ENCODE measurements at places on chromosomes 5 and 9.
A peak's percentile ranks its signal among the peaks of the same experiment; 100 is the strongest.

DNA sequence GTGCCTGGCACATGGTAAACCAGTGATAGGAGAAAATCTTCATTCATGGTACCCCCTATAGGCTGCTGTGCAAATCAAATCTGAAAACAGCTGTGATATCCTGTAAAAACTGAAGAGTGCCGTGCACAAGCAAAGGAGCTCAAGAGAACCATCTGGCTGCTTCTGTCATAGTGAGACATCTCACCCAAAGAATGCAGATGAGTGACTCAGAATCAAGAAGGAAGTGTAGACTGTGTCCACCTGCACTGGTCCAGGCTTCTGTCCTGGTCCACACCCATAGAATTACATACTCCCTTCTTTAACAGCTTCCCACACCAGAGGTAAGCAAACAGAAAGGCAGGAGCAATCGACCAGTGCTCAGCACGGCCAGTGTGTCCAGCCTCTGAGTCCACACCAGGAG is 195.9 kb downstream of the ASTN2 start:
- DNase-seq, result no peak

DNA sequence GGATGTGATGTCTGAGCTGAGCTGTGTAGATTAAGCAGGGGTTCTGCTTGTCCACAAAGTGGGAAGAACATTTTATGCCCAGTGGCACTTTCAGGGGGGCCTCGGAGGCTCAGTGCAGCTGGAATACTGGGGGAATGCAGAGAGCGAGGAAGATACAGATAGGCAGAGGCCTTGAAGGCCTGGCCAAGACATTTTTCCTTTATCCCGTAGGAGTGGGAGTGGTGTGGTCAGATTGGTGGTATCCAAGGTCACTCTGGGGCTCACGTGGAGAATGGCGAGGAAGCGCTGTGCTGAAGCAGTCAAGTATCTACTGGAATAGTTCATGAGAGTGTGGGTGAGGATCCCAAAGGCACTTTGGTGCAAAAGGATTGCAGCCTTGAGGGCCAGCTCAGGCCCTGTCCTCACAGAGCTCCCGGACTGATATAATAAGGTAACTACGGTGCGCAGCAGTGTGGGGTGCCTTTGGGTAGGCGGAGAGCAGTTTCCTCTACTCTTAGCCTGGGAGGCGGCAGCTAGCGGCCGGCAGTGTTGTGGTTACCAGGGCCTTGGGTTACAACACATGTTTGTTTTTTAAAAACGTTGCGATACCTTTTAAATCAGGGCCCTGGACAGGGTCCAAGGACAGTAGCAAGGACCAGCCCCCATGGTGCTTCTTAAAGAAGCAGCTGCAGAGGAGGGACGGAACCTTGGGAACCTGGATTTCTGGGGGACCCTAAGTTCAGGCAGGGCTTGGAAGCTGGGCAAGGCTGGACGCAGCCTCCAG is 10.8 kb upstream of the CCDC69 start:
- peak; percentile 45 for DNase-seq

GRCh38 chr9:4662108-4662988 is at the start of gene PLPP6:
Gene PLPP6 (plus strand): TSS chr9:4662294. CDS start chr9:4662376, 82 bp downstream.
- DNase-seq, result peak; percentile 82

DNA sequence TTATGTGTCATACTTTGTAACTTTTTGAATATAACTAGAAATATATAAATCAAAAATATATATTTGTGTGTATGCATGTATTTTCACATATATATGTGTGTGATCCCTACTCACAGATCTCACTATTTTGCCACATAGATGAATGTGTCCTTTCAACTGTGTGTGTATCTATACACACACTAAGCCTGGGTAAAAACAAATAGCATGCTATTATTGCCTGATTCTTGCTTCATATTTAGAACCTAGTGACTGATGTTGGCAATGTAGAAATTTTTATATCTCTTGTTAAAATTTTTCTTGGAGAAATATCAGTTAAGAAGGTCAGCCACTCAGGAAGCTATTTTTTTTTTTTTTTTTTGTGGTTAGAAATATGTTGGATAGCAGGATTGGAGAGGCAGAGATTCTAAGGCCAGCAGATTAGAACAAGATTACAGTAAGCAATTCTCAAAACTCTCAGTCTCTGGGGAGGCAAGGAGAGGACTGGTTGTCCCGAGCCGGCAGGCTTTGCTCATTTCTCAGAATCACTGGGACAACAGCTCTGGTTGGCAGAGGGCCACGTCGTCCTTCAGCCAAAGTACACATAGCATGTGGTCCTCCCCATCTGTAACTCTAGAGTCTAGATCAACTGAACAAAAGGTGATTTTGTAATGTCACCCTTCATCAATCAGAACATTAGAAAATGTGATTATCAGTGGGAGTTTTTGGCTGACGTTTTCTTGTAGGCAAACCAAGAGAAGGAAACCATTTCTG is 19.7 kb downstream of the C6 start:
- no peak for DNase-seq

- DNase-seq, result no peak
Measured at GRCh38 chr9:38682713-38683112, 37.2 kb downstream of the FAM240B start.

DNA sequence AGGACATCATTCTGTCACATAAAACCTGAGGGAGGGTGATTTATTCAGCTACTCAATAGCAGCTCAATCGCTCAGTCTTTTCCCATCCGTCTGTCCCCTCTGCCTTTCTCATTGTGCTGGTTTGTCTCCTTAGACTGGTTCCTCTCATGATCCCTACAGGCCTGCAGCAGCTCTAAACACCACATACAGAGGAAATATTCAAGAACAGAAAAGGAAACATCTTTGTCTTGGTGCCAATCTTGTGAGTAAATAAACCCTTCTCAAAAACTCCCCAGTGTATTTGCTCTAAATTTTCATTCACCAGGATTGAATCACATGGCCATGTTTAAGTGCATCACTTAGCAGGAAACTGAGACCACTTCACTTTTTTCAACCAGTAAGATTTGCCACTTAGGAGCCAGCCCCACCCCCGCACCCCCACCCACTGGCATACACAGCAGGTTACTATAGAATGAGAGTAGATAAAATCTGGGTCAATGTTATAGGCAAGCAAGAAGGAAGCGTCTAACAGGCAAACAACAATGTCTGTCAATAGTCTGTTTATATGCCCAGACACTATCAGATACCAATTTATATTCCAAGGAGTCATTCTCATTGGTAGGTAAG is 895.5 kb upstream of the DMAC1 start:
- no peak for DNase-seq

GRCh38 chr9:93458712-93459111 is 5.3 kb upstream of the FAM120AOS start:
- DNase-seq, result no peak

GRCh38 chr9:99005651-99006050 is 61.9 kb downstream of the COL15A1 start:
- peak; percentile 8 for DNase-seq

GRCh38 chr9:135060461-135061116 is 26.9 kb upstream of the OLFM1 start:
- DNase-seq, result no peak

GRCh38 chr5:11724940-11725339 is 179.3 kb downstream of the CTNND2 start:
- DNase-seq, result no peak

GRCh38 chr9:4574657-4575243 is 84.5 kb downstream of the SLC1A1 start:
- no peak for DNase-seq

- DNase-seq, result no peak
Measured at GRCh38 chr9:118281772-118282171, 577.6 kb downstream of the TLR4 start.

DNA sequence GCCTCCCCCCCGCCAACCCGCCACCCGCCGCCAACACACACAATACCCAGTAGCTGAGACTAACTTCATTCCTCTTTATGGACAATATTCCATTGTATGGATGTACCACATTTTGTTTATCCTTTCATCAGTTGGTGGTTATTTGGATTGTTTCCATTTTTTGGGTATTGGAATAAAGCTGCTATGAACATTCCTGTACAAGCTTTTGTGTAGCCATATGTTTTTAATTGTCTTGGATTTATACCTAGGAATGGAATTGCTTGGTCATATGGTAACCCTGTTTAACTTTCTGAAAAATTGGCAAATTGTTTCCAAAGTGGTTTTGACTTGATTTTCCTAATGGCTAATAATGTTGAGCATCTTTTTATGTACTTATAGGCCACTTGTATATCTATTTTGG is 4.9 kb upstream of the UBTD2 start:
- DNase-seq, result no peak

GRCh38 chr5:15002791-15003190 is 131.2 kb upstream of the ANKH start:
- DNase-seq, result no peak

GRCh38 chr5:161094411-161094810 is 242.4 kb upstream of the ATP10B start:
- DNase-seq, result no peak

- DNase-seq, result no peak
Measured at GRCh38 chr9:123255718-123256117, 12.7 kb downstream of the STRBP start.

- no peak for DNase-seq
Measured at GRCh38 chr5:164119806-164120447, 614.5 kb downstream of the MAT2B start.

DNA sequence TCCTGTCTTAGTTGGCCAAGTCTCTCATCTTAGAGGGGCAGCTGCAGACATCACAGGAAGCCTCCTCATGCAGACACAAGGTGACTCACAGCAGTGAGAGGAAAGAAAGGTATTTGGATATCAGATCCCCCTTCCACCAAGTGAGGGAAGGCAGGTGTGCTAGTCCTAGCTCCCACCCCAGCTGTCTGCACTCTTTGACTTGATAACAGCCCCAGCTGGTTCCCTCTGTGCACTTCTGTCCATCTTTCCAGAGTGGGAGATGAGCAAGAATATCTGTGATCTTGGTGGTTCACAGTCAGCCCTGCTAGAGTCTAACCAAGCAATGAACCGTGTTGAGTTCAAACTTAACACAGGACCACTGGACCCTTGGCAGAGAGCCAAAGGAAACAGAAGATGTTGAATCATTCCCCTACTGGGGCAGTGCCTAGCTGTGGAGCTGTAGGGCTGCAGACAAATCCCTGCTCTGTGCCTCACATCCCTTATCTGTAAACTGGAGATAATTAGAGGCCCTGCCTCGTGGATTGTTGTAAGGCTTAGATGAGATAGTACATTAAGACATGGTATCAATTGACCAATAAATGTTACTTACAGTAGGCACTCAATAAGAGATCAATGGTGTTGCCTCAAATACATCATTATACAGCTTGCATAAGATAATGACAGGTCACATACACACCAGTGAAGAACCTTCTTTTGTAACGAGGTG is 39.1 kb downstream of the SH3RF2 start:
- DNase-seq, result peak; percentile 25

DNA sequence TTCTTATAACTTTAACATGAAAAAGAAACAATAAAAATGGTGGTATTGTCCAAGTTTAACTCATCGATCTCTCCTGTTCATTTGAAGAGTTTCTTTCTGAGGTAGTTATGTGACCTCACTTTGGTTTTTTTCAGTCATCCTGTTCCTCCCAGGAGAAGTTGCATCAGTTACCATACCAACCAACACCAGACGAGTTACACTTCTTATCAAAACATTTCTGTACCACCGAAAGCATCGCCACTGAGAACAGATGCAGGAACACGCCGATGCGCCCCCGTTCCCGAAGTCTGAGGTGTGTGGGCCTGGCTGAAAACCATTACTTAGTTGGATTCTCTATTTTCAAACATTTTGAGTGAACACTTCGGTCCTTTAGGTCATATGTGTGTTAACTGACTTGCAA is 96.3 kb downstream of the CD180 start:
- DNase-seq, result peak; percentile 65

DNA sequence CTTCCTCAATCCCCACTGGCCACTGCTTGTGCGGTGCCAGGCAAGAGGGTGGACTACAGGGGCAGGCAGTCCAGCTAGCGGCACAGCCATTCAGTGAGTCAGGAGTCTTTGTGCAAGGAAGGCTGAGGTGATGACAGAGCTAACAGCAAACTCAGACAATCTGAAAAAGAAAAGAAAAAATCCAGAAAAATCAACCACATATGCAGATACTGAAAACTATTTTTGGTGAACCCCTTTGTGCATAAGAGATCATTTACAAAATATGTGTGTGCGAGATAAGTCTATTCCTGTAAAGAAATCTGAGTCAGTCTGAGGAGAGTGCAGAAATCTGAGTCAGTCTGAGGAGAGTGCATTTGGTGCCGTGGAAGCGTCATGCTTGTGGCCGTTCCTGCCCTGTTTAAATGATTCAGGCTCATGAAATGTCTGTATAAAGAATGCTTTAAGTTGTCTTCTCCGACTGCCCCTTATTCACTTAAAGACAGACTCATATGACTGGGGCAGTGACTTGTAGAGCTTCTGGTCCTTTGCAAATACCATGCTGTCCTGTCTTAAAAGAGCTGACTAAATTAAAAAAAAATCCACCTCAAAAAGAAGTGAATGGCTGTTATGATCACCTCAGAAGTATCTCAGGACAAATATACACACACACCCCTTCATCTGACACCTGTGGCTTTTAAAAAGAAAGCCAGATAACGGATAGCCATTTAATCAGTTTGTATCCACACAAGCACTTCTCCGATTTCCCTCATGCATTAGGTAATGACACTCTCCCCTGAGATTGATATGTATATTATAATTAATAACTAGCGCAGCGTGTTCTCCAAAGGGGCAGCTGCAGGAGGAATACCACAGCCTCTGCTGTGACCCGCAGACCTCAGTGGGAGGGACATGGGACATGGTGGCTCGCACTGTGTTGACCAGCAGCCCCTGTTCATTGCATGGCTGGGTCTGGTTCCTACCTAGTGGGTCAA is 47.3 kb downstream of the TRIO start:
- no peak for DNase-seq

GRCh38 chr5:138955013-138955660 is 80.0 kb upstream of the LRRTM2 start:
- DNase-seq, result no peak

DNA sequence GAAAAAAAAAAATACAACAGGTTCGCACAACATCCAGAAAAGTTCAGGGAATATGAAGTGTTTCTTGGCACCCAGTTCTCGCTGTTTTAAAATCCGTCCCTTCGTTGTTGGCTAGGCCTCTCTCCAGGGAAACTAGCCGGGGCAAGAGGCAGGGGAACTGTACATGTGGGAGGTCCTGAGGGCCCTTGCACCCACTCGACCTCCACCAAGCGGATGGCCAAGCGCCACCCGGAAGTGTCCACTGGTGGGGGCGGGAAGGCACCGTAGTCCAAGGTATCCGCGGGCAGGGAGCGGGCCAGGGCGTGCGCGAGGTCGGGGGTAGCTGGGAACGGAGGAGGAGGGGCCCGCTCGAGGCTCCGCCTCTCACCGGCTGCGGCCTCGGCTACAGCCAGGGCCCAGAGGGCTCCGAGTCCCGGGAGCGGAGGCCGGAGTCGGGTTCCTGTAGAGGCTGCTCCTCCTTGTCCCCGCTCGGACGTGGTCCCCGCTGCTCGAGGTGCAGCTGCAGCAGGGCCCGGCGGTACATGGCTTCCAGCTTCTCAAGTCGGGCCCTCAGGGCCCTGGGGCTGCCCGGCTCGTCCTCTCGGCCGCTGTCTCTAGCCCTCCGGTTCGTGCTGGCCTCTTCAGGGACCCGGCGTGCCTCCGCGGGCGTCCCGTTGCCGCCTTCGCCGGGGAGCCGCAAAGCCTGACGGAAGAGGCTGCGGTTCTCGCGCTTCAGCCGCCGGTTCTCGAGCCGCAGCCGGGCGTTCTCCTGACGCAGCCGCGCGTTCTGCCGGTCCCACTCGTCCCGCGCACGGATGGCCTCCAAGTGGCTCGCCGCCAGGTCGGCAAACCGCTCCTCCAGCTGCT is 720 bp downstream of the TUSC1 start:
- peak; percentile 26 for DNase-seq
